HCT116 (cell line): ENCODE measurements at places on chromosomes 2 and 18.

DNA sequence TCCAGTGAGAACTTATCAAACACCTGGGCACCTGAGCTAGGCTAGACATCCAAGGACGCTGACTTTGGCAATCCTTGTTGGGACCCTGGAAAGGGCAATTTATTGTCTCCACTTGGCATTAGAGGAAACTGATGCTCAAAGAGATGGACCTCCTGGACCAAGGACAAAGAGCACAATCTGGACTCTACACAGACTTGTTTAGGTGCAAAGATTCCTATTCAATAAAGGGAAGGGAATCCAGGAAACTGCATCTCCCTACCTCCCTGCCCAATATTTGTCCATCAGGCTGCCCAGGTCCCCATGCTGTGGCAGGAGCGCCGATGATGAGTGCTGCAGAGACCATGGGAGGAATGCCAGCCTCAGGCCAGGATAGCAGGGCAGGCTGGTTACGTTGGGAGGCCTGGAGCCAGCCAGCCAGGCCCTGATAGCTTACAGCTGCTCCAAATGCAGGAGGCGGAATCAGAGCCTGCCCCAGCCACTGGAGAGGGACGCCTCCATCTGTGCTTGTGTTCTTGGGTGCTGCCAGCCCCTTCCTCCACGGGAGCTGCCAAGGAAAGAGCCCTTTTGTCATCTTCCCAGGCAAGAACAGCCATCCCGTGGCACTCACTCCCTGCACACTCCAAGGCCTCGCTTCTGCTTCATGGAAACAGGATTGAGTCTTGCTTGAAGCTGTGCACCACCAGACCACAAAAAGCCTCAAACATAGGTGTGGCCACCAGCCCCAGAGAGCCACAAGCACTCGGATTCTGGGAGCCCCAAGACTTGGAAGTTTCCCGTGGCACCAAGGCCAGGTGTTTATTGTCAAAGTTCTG is 60.0 kb downstream of the HS1BP3 start:
- DNase-seq = no peak

- DNase-seq = no peak
These were observed 16.3 kb downstream of the SNED1 start for GRCh38 chr2:241014764-241015163.

- DNase-seq = no peak
These were observed 452 bp downstream of the RAPH1 start for GRCh38 chr2:203534621-203535077.

DNA sequence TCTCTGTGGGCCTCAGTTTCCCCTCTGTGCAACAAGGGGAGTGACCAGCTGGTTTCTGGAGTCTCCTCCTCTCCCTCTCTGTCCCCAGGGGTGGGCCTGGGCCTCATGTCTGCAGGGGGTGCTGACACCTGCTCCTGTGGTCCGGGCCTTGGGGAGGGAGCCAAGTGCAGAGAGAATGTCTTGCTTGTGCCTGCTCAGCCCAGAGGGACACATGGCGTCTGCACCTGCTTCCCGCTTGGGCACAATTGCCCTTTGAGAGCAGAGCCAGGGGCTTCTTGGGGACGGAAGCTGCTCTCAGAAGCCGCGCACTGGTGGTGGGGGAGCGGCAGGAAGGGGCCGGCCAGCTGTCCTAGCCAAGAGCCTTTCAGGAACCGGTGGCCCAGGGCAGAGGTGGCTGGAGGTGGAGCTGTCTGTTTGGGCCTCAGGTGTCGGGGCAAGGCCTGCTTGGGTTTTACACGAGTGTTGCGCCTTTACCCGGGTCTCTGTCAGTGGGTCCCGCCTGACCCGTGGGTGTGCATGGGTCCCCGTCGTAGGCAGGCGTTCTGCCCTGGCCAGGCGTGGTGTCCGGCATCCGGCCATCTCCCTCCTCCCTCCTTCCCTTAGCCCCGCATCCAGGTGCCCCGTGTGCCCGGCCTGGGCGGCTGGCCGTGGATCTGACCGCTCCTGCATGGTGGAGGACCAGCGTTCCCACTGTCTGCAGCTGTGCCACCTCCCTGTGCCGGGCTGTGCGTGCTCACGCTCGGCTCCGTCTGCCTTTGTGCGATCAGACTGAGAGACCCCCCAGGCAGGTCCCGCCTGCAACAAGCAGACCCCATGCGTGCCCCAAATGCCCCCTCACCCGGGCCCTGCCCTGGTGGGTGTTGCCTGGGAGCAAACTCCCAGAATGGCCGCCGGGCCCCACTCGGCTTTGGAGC is 4.0 kb downstream of the NEU4 start:
- no peak for DNase-seq

DNA sequence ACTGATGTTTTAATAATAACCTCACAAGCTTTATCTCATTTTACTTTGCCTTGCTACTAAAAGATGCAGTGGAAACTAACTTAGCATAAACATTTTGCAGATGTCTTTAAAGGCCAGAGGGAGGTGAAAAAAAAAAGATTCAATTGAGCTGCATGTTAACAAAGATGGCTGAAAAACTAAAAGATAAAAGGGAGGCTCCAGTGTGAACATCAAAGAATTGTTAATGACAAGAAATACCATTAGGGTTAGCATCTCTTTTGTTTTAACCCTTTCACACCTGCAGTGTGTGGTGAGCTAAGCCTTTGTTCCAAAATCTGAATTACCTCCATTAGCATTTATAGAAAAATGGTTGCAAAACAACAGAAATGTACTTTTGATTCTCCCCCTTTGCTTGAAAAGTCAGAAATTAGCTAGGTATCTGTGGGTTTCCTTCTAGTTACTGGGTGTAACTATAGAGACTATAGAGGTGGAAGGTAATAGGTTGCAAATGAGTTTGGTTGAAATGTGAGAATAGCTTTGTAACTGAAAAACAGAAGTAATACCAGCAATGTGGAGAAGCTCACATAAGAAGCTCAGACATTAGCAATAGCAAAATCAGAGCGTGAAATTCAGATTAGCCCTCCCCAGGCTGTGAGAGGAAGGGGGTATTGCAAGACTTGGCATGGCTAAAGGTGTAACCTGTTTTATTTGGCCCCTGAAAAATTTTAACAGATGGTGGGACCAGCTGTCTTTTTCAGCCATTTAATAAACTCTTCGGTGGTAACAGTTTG is 34.8 kb upstream of the SP5 start:
- DNase-seq = no peak
